ENCODE measurements at places on chromosomes 1 and 21.

- no peak for DNase-seq
These were observed 868.0 kb downstream of the USP25 start for GRCh38 chr21:16597753-16598152.

DNA sequence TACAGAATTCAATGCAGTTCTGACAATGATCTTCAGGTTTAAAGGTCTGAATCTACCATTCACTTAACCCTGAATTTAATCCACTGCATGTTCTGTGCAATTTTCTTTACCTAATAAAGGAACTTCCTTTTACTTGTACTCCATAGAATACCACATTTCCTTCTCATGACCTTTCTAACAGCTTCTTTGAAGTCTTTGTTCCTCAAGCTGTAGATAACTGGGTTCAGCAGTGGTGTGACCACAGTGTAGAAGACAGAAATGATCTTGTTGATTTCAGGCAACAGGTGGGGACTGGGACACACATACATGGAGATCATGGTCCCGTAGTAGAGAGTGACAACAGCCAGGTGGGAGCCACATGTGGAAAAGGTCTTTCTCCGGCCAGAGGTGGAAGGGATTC is 878 bp downstream of the OR11L1 start:
- no peak for DNase-seq

GRCh38 chr1:90838720-90839119 is 121.6 kb upstream of the BARHL2 start:
- DNase-seq = no peak

- DNase-seq = no peak
These were observed 47.3 kb downstream of the LYPLAL1 start for GRCh38 chr1:219220945-219221344.

DNA sequence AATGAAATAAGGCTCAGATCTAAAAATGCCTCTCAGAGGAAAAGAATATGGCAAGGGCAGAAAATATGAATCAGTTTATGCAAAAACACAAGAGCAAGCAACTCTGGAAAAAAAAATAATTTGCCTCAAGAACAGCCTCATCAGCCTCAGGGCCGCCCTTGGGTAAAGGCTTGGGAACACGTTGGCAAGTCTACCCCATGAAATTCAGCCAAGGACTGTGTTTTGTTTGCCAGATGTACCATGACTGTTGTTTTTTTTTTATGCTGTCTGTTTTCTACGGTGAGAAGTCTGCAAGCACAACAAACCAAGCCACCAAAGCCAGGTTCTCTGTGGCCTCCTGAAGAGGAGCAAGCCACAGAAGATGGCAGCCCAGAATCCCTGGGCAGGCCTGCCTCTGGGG is 18.0 kb downstream of the HHIPL2 start:
- no peak for DNase-seq

DNA sequence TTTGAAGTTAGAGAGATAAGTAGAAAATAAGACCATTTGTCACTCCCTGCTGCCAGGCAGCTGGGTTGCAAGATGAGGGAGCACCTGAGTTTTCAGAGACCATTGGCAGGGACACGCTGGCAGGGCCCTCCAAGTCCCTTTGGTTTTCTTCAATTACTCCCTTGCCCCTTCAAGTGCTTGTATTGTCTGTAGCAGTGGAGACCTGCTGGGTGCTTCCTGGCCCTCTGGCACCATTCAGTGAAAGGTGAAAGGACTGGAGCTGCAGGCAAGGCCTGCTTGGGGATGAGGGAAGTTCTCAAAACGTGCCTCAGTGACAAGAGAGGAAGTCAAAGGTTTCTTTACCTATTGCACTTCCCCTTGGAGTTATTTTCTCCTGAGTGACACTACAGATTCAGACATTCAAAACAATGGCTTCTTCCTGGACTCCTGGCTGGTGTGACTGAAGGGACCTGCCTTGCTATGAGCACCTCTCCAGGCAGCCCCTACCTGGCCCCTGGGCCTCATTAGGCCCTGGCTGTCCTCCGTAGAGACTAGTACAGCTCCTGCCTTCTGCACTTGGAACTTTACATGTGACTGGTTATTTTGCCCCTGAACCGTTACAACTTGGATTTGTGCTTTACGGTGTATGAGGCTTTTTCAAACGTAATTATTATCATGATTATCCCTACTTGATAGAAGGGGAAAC is 100.1 kb downstream of the C1orf21 start:
- no peak for DNase-seq

GRCh38 chr1:43796111-43796581 is 88.8 kb downstream of the ST3GAL3 start:
- DNase-seq = no peak

DNA sequence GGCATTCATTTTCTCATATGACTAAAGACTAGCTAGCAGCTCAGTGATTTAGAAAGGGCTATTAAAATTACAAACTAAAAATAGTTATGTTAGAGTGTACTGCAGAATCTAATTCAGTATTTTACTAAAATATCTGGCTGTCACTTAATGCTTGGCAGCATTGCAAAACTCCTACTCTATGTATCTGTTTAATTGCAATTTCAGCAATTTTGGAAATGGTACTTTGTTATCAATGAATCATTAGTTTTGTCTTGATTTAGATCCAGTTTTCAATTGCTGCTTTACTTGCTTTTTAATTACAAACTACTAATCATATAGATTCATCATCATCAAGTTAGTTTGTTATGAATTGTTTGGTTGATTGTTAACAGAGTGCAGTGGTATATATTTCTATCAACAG is 19.2 kb downstream of the C1orf87 start:
- DNase-seq = no peak

GRCh38 chr21:36092681-36093080 is 22.9 kb downstream of the CBR1 start:
- no peak for DNase-seq

DNA sequence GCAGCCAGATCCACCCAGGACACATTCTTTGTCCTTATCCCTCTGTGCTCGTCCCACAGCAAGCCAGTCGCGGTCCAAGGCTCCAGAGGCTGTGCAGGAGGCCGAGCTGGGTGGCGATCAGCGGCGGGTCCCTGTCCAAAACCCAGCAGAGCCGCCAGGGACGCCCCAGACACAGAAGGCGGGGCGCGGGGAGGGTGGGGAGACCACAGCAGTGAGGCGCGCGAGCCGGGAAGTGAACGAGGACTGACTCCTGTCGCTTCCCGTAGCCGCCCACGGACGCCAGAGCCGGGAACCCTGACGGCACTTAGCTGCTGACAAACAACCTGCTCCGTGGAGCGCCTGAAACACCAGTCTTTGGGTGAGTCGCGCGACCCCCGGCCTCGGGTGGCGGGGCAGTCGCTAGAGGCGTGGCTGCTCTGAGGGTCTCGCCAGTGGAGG is at the start of gene LGALS8:
Gene LGALS8 (plus strand): TSS at position 279 of the 438 bp plus-strand sequence. CDS start 2,089 bp downstream, outside the sequence.
- peak; percentile 97 for DNase-seq

- no peak for DNase-seq
These were observed 840 bp upstream of the HEATR1 start for GRCh38 chr1:236604905-236605806.

GRCh38 chr1:70224954-70225353 is 3.8 kb downstream of the SRSF11 start:
- no peak for DNase-seq

GRCh38 chr1:67429528-67430357 is 459 bp downstream of the SERBP1 start:
- DNase-seq = peak; percentile 36

- DNase-seq = no peak
These were observed 63.3 kb upstream of the ZC3H11B start for GRCh38 chr1:219676012-219676765.

DNA sequence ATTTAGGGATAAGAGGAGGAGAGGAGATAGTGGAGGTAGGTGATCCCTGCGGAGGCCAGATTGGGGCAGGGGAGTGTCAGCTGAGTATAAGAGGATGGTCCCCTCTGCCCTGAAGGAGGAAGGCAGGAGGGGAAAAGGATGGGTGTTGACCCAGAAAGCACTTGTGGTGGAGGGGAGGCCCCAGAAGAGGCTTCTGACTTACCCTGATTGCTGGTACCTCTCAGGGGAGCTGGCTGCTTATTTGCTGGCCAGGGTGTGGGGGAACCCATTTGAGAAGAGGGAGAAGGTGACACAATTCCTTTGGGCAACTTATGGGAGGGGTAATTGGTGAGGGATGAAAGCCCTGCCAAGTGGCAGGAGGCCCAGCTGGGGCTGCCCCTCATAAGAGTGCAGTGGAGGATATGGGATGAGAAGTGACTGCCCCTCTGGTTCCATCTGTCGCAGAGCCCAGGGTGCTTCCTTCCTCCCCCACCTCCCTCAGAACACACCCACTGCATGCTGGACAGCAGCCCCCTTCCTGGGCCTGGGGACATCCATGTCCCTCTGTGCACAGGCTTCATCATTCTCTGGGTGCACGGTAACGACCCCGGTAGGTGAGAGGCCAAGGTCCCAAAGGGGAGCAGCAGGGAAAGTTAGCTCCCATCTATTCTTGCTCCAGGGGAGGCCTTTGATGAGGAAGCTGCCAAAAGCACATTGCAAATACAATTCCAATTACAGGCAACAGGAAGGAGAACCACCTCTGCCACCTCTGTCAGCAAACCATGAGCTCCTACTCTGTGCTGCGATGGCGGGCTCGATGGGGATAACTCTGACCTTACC is 1.4 kb upstream of the PCSK9 start:
- no peak for DNase-seq

GRCh38 chr1:65942476-65942875 is 149.8 kb downstream of the PDE4B start:
- no peak for DNase-seq

DNA sequence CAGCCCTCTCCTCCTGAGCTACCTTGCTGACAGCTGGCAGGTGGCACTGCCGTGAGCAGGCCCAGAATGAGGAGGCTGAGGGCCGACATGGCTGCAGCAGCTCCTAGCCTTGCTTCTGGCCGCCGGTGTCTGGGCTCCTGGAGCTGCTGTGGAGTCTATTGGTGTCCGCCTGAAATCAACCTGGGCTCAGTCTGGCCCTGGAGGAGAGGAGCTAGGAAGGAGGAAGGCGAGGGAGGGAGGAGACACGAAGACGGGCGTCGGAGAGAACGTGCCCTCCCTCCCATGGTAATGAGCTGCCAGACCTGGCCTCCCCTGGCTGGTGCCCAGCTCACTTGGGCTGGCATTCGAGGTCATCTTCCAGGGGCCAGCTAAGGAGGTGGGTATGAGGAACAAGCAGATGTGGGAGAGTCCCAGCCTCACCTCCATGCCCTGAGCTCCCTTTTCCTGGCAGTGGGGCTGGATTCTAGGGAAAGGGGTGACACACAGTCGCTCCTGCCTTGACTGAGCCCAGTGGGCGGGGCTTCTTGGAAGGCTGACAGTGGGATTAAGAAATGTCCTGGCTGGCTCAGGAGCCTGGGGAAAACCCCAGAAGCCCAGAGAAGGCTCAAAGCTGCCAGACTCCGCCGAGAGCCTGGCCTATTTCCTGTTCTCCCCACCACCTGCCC is at the start of gene PDZK1IP1:
Gene PDZK1IP1 (minus strand): TSS at position 193 of the 665 bp plus-strand sequence. CDS start 104 bp downstream, at position 89.
- peak; percentile 95 for DNase-seq

- peak; percentile 62 for DNase-seq
These were observed at the start of gene FAM131C for GRCh38 chr1:16073490-16074119. FAM131C (minus strand) TSS chr1:16073651; CDS start chr1:16073442, 209 bp downstream.

DNA sequence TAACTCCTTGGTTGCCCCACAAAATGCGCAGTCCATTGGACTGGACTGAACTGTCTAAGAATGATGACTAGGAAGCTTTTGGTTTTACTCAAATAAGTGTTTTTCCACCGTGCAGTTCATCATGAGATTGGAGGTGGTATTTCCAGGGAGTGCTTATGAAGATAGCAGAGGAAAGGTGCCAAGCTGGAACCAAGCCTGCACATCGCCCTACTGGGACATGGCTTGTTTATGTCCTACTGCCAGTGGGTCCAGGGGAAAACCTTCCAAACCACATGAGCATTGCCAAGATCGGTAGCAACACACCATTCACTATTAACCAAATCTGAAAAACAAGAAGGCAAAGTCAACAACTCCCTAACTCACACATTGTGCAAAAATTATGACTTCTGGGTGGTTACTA is 54.7 kb upstream of the DSCAM start:
- no peak for DNase-seq

DNA sequence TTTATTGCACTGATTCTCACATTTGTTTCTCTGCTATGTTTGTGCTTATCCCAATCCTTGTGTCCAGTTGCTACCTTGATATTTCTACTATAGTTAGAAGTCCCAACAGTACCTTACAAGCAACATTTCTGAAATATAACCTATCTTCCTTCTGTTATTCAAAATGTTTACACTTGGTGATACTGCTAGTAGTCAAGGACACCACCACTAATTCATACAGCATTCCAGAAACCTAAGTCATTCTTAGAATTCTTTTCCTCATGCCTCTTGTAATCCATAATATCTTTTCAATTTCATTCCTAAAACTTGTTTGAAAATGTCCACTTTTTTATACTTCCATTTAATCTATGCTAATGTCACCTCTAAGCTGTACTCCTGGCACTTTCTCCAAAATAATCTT is 2132.1 kb downstream of the NCAM2 start:
- no peak for DNase-seq

GRCh38 chr1:22383526-22384294 is 67.9 kb upstream of the ZBTB40 start:
- DNase-seq = no peak

DNA sequence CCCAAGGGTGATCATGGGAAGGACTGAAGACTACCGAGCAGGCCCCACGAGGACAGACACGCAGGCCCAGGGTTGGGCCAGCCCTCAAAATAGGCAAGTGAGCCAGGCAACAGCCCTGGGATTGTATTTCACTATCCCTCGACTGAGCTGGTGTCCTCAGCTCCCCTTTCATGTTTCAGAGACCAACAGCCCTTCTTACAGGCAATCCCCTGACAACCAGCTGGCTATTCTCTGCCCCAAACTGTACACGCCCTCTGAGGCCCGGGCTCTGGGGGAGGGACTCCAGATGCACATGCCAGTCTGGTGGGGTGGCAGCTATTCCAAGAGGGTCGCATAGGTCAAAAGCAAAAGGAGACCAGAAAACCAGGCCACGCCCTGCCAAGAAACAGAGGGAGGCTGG is 243.0 kb downstream of the TOMM20 start:
- DNase-seq = peak; percentile 73

DNA sequence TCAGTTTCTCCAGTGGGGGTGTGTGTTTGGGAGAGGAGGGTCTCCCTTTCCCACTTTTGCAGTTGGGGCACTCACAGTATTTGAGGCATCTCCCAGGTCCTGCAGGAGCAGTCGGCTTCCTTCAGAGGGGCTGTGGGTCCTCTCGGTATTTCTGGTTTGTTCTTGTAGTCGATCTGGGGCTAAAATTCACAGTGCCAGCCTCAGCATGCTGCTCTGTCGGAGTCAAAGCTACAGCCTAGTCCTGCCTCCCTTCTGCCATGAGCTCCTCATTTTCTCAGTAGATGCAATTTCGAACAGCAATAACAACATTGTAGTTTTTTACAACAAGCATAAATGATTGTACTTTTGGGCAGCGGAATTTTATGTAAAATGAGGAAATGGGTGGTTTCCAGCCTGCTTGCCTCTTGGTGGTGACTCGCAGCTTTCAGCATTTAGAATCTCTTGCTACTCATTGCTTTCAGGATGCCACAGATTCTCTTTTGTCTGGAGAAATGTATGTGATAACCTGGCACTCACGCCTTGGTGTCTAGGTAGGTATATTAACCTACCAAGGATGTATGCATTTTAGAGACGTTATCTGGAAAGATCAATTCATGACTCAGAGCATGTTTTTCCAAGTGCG is 82.4 kb upstream of the C21orf91 start:
- DNase-seq = no peak

- no peak for DNase-seq
These were observed 86.1 kb upstream of the S1PR1 start for GRCh38 chr1:101150670-101151069.

GRCh38 chr1:27258598-27258997 is 24.2 kb downstream of the WDTC1 start:
- DNase-seq = no peak

GRCh38 chr1:149937759-149938158 is 1.1 kb upstream of the MTMR11 start:
- no peak for DNase-seq

All from right cardiac atrium (tissue), 5 donors.